Spinal cord (tissue), 10 donors: ENCODE measurements at places on chromosomes 2 and 18.
A peak's percentile ranks its signal among the peaks of the same experiment; 100 is the strongest.

- no peak for DNase-seq
Measured at GRCh38 chr2:98824256-98825019, 93.5 kb upstream of the MGAT4A start.

GRCh38 chr18:54957996-54958395 is 1.3 kb downstream of the CCDC68 start:
- no peak for DNase-seq

GRCh38 chr2:43051338-43051737 is 175.1 kb downstream of the ZFP36L2 start:
- DNase-seq = no peak

DNA sequence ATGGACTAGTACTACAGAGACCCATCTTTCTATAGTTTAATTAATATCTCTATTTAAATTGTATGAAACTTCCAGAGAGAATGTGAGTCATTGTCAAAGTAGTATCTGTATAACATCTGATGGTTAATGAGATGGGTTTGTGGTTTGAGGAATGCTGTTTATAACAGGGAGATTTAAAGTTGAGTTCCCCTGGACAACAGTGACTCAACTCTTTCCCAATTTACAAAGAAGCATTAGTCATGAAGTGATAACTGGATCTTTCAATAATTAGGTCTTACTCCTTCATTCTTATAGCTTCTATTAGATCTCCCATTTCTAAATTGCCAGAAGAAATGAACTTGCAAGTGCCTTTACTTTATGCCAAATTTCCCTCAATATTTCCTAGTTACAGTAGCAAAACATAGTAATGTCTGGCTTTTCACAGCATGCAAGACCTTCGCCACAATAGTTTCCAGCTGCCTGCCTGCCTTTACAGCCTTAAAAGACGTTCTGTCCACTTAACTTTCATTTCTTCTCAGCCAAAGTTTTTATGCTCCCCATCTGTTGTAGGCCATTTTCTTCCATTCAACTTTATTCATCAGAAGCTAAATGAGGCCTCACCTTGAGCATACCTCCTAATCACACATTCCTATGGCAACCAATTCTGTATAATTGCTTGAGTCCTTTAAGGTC is 47.7 kb upstream of the WDR75 start:
- no peak for DNase-seq

GRCh38 chr2:151844211-151844896 is 16.1 kb upstream of the ARL5A start:
- DNase-seq = no peak

- DNase-seq = no peak
Measured at GRCh38 chr2:196902828-196903227, 23.7 kb downstream of the PGAP1 start.

GRCh38 chr2:179195141-179195540 is 69.5 kb downstream of the SESTD1 start:
- DNase-seq = no peak

DNA sequence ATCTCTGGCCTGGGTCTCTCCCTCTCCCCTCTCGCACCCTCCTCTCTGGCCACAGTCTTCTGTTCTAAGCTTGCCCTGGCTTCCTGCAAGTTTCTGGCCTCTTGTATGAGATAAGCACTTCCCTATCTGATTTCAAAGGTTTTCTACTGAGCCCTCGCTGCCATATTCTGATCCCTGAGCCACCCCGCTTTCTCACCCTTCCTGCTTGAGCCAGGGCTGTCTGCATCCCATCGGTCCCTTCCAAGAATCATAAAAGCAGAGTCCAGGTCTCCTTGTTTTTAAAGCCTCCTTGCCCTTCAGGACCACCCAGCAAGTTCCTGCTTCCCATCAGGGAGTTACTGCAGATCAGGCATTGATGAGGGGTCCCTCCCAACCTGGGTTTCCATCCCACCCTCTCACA is 110.2 kb downstream of the PRKCE start:
- no peak for DNase-seq

- DNase-seq = no peak
Measured at GRCh38 chr2:98434492-98434891, 10.2 kb upstream of the INPP4A start.

DNA sequence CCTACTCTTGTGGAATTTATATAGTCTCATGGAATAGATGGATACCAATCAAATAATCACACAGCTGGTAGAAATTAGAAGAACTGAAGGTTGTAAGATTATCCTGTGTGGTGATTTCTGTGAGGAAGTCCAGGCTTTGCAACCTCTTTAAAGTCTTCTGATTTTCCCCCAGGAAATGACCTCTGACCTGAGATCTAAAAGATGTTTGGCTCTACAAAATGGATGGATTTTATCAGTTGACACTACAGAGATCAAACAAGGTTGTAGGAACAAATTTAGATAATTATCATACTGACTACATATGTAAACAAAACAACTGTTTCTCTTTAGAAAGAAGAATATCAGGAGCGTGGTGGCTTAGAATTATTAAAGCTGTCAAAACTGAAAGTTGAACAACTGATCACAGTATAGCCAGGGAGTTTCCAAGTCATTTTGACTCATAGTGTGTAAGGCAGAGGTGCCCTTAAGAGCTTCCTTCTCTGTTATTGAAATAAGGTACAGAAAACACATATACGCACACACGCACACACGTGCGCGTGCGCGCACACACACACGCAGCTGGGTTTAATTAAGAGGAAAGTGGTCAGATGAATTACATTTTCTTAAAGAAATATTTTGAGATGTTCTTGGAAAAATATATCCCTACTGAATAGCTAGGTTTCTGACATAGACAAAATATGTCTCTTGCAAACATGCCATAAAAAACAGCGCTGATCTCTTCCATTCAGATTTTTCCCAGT is 35.5 kb upstream of the PELI1 start:
- DNase-seq = no peak

- peak; percentile 70 for DNase-seq
Measured at GRCh38 chr18:7021994-7022840, 95.4 kb downstream of the LAMA1 start.

- DNase-seq = no peak
Measured at GRCh38 chr2:209426432-209426831, 2.6 kb downstream of the MAP2 start.

DNA sequence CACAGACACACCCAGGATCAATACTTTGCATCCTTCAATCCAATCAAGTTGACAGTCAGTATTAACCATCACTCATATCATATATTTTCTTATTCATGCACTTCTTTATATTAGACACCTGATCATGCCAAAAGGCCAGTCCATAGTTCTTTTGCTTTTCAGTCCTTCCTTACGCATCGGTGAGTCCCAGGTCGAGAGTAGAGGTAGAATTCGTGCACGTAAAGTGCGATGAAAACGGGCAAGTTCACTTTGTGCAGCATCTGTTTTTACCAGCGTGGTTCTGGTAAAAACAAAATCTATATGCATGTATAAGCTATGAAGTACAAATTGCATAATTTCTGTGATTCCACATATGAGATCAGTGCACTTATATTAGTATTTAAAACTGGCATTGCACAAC is 1.2 kb upstream of the COPS8 start:
- no peak for DNase-seq

GRCh38 chr2:129611471-129611870 is 368.0 kb upstream of the RAB6C start:
- DNase-seq = no peak

- no peak for DNase-seq
Measured at GRCh38 chr2:212905640-212906201, 245.7 kb downstream of the IKZF2 start.

- no peak for DNase-seq
Measured at GRCh38 chr2:229042349-229042748, 228.7 kb downstream of the PID1 start.

DNA sequence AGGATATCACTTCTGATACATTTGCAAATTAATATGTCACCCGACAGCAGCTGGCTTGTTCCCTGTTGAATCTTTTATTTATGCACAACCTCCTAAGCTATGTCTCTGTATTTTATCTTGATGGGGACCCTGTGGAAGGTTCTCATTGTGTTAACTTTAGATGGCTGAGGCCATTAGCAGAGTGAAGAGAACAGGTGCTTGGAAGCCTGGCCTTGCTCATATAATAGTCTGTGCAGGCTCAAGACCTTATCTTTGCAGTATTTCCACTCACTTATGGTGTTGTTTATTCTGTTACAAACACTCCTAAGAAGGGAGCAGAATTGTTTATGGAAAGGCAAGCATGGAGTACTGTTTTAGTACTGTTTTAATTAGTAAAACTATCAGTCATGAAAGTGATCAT is 107.6 kb downstream of the SETBP1 start:
- no peak for DNase-seq

DNA sequence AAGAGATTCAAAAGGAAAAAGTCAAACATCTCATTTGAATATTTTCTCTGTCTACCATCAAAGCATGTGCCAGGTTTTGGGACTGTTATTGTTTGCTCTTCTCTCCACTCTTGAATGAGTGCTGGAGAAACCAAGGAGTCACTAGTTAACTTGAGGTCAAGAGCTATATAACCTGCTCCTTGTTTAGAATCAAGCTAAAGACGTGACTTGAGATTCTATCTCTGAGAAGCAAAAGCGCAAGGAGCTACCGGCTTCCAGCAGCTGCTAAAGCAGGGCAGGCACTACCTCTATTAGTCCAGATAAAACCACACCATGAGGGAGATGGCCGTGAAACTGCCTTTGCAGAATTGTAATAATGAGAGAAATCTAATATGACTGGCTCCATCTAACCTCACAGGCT is 36.0 kb downstream of the UXS1 start:
- DNase-seq = no peak

GRCh38 chr18:58525517-58525916 is 103.4 kb downstream of the ALPK2 start:
- no peak for DNase-seq

DNA sequence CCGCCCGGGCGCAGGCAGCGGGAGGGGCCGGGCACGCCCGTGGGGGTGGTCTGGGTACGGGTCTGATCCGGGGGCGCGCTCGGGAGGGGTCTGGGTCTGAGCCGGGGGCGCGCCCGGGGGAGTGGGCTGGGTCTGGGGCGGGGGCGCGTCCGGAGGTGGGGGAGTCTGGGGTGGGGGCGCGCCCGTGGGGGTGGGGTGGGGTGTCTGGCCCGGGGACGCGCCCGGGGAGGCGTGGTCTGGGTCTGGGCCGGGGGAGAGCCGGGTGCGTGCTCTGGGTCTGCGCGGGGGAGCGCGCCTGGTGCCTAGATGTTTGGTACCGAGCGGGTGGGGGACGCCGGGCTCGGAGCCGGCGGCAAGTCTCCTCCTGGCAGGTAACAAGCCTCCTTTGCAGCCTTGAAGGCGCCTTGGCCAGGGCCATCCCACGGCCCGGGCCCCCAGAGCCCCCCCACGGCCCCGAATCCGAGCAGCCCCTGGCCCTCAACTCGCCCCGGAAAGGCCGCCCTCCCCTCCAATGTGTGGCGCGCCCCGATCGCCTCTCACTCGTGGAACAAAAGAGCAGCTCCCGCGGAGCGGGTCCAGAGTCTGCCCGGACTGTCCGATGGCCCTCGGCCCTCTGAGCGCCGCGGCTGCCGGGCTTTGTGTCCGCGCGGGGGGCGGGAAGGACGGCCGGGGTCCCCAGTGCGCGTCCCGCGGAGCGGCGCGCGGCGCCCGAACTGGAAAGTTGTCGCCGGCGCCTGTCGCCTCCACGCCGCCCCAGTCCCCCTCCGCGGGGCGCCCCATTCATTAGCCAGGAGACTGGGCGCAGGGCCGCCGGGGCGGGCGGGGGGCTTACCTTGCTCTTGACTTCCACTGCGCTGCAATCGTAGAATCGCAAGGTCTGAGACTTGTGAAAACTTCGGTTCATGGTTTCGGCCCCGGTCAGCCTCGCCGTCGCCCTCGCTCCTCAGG is 595 bp downstream of the PARD6G start:
- DNase-seq = no peak

DNA sequence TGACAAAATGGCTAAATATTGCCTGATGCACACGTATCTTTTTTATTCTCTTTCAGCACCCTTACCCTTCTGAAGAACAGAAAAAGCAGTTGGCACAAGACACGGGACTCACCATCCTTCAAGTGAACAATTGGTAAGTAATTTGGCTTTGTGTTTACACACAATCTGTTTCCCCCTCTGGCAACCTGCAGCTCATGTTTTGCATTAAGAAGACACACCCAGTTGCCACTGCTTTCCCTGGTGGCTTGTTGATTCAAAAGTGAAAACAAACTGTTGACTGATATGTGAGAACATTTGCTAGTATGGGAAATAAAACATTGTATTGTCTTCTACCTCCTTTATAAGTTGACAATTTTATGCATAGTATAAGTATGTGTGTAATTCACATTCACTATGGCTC is 113.0 kb downstream of the MEIS1 start:
- DNase-seq = no peak

DNA sequence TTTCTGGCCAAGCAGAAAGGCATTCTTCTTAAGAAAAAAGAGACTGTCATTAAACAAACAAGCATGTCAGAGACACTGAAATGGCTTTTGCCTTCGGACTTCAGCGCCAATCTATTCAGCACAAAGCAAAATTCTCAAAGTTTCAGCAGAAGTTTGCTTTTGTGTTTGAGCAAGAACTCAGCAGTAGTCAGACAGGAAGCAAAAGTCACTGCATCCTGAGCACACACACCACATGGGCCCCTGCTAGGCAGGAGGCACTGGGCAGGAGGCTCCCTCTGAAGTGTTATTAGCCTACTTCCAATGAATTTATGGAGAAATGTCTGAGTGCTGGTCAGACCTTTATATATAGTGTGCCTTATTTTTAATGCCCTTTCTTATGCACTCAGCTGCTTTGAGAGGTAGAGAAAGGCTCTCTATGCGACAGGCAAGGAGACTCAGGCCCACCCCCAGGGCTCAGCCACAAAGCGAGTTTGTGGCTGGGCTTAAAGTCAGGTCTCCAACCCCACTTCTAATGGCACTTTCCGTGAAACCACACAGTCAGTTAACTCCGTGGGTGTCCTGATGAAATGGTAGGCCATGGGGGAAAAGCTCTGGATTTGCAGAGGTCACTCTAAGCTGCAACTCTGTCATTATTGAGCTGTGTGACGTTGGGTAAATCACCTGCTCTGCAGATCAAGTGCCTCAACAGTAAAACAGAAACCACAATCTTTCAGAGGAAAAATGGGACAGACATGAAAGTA is 161.0 kb upstream of the TMEM200C start:
- DNase-seq = no peak

- no peak for DNase-seq
Measured at GRCh38 chr2:118813601-118814339, 33.7 kb downstream of the EN1 start.
